Activated naive CD4-positive, alpha-beta T cell (primary cell): ENCODE measurements at places on chromosomes 11 and 22.

- no peak for DNase-seq
These were observed 58.7 kb downstream of the AHNAK start for GRCh38 chr11:62487738-62488551.

GRCh38 chr11:117829369-117829725 is 4.8 kb upstream of the FXYD2 start:
- no peak for DNase-seq

DNA sequence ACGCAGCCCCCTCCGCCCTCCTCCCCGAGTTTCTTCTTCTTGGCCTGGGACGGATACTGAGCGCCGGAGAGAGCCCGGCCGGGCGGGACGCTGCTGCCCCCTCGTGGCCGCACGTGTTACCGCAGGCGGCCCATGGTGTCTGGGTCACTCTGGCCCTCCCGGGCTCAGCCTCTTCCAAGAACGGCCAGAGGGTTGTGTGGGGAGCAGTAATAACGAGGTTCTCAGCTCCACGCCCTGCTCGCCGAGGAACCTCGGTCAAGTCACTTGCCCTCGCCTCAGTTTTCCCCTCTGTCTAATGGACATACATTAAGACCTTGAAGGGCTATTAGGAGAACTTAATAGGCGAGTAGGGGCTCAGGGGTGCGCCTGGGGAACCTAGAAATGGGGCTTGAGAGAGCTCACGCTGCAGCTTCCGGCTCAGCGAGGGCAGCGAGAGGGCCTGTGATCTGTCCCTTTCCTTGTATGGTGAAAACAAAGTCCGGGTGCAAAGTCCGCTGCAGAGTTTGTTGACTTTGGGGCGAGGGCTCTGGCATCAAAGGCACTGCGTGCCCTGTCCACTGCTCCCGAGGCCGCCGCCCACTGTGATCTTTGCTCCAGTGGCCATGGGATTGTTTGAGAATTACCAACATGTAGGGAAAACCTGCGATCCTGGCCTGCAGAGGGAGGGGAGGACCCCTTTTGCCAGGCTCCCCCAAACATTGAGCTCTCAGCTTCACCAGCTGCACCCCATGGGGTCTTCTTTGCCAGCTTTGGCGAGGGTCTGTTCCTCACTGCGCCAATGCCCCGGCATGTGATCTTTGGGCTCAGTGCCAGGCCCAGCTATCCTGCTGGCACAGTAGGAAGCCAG is 14.4 kb upstream of the LRP5 start:
- DNase-seq, result peak; percentile 45

GRCh38 chr11:10922892-10923291 is 65.0 kb upstream of the ZBED5 start:
- no peak for DNase-seq

DNA sequence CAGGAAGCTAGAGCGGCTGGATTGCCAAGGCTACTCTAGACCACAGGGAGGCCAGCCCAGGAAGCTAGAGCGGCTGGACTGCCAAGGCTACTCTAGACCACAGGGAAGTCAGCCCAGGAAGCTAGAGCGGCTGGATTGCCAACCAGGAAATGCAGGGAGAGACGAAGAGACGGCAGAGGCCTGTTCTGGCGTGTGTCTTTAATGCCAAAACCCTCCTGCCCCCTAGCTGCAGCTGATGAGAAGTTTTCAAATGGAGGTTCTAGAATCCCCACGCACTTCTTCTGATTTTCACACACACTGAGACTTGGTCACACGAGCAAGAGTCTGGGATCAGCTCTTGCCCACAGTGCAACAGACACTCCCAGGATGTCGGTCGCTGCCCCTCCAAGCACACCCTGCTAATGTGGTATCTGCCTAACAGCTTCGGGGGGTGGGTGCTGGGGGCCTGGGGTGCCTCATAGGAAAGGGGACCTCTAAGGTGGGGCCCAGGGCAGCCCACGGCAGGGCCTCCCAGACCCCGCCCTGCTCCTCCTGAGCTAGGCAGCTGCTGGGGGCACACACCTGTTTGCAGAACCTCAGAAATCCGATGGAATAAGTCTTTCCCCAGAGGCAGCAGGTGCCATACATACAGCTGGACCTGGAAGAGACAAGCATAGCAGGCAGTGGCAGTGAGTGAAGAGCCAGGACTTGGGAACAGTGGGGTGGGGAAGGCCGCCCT is 28.5 kb downstream of the MAFF start:
- no peak for DNase-seq

DNA sequence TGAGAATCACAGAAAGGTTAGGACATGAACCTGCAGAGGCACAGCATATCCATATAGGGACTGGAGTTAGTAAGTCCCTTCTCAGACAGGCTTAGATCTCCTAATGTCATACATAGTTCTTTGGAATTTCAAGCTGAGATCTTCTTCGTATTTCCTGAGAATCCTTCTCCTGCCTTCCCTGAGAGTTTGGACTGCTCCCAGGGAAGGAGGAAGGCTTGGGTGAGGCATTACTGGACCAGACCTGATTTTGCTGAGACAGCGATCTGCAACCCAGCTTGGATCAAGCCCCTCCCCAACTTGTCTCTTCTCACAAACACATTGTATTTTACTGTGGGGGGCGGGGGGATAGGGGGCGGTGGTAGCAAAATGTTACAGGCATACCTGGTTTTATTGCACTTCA is 108.5 kb downstream of the TSPAN18 start:
- no peak for DNase-seq

DNA sequence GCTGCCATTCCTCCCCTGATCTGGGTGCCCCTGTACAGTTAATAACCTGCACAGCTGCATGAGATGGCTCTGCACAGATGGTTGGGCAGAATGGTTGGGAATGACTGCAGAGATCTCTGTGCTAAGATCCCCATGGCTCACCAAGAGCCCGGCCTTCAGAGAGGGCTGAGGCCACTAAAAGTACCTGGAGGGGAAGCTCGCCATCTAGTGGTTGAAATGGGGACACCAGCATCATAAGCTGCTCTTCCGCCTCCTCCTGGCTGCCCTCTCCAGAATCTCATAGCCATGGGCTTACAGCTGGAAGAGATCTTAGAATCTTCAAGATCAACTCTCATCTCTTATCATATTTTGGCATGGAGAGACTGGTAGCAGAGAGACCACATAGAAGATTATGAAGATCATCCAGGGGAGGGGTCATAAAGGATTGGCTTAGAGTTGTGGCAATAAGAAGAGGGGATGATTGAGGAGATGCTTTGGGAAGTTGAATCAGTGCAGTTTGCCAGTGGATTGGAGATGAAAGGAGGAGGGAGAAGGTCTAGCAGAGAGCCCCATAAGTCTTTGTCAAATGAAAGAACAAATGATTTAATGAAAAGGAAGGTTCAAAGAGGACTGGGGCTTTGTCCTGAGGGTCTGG is 22.0 kb upstream of the TLCD5 start:
- DNase-seq, result peak; percentile 18

DNA sequence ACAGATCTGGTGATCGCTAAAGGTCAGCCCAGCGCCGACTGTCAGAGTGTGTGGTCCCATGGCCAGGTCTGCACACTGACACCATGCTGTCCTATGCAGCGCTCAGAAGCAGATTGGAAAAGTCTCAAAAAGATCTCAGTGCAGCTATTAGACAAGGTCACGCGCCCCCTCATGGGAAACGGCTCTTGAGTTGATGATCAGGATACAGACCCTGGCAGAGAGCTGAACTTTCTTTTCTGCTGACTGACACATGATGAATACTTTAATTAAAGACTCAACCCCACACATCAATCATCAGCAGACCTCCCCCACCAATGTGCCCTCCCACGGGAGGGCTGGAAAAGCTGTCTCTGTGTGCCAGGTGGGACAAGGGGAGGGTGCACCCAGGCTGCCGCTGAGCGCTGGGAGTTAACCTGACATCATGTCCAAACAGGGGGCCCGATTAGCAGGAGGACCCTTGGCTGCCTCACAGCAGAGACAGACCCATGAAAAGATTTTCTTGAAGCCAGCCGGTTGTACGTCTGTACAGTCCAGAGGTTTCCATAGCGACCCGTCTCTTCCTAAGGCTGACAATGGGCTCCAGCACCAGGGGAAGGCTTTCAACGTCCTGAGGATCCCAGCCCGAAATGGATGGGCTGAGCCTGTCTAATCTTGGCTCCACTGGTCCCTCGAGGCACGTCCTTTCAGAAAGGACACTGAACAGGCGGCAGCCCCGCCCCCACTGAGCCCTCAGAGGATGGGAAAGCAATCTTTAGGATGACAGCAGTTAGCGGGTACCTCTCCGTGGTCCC is 26.9 kb downstream of the RASD2 start:
- DNase-seq, result no peak

DNA sequence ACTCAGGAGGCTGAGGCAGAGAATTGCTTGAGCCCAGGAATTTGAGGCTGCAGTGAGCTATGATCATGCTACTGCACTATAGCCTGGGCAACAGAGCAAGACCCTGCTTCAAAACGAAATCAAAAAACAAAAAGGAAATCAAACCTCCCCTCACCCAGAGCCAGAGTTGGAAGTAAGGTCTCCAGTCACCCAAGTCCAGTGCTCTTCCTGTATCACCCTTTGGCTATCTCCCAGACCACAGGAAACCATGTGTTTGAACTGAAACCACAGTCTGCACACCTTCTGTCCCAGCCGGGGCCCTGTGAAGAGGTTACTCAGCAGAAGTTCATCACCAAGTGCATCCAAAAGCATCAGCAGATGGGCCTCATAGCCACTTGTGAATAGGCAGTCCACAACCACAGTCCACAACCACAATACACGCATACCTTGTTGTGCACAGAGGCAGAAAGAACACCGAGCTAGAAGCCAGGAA is 4.6 kb downstream of the MYH9 start:
- DNase-seq, result no peak

DNA sequence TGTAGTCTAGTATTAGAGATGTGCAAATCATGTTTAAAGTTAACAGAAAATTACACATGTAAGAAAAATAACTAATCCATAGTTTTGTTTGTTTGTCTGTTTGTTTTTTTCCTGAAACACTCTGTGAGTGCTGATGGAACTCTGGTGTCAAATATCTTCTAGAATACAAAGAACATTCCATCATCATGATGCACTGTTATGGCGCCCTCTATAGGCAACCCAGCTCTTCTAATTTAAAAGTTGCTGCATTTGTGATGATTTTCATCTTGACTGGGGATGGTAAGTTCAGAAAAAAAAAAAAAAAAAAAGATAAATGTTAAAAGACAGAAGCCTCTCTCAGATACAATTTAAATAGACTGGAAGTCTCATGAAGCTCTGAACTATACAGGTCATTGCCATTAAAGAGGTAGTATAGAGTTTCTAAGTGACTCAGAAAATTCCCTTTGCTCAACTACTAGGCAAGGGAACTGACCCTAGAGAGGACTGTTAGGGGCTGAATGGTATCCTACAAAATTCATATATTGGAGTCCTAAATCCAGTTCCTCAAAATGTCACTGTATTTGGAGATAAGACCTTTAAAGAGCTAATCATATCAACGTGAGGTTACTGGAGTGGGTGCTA is 597.2 kb upstream of the ANO3 start:
- DNase-seq, result no peak

DNA sequence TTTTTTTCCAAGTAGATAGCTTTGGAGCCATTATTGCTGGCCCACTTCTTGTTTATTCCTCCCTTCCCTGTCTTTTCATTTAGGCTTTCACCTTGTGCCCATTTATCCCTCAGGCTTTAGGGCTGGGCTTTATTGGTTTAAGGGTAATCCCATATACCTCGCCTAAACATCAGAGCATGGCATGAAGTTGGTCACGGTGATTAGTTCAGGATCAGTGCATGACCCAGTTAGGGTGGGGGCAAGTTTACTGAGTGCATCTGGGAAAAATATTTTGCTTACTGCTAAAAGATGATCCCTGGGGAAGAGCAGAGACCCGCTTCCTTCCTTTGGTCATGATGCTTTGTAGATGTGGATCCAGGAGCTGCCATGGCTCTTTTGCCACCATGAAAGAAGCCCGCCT is 153.3 kb upstream of the NECTIN1 start:
- DNase-seq, result no peak

DNA sequence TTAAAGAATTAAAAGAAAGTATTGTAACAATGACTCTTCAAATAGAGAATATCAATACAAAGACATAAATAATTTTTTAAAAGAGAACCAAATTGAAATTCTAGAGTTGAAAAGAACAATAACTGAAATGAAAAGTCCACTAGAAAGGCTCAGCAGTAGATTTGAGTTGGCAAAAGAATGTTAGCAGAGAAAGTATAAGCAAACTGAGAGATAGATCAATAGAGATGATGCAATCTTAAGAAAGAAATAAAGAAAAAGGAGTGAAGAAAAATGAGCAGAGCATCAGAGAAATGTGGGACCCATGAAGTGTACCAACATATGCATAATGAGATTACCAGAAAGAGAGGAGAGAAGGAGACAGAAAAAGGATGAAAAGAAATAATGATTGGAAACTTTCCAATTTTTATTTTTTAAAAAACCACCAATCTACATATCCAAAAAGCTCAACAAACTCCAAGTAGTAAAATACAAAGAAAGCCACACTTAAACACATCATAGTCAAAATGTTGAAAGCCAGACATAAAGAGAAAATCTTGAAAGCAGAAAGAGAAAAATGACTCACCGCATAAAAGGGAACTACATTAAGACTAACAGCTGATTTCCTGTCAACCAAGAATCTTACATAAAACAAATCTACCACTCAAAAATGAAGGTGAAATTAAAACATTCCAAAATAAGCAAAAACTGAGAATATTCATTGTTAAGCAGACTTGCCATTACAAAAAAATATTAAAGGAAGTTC is 20.9 kb downstream of the NCF4 start:
- DNase-seq, result no peak

DNA sequence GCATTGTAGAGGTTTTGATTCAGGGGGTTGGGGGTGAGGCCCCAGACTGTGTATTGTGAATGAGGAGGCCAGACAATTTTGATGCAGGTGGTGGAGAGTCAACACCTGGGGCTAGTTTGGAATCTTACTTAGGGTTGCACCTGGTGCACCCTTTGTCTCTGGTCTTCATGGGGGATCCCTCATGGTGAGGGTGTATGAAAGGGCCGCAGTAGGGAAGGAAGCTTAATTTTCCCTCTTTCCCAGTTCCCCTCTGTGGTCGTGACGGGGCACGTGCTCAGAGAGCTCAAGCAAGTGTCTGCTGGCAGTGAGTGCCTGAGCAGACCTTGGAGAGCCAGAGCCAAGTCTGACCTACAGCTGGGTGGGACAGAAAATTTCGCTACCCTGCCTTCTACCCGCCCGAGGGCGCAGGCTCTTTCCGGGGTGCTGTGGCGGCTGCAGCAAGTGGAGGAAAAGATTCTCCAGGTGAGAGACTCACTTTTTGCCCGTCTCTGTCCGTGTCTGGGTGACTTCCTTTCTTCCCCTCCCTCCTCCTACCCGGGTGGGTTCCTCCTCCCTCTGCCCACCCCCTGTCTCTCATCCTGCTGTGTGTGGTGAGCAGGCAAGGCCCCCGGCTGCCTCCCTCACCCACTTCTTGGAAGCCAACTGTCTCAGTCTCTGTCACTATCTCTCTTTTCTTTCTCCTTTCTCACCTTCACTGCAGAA is 131.7 kb downstream of the MICAL2 start:
- no peak for DNase-seq
